Gastrocnemius medialis (tissue), 4 donors: ENCODE measurements at places on chromosomes 3 and 15. TPM values are rescaled to one million over a fixed set of nuclear protein-coding genes. Genes with fewer than 3 reads are reported as not detected.

GRCh38 chr3:182019926-182020325 is 308.2 kb downstream of the SOX2 start:
- no peaks in the 10 kb centered on the region for H3K36me3 ChIP-seq
- H3K27ac ChIP-seq, result no peak overlapping the region
- DNase-seq, result no peak
- no peaks in the 10 kb centered on the region for H3K27me3 ChIP-seq

DNA sequence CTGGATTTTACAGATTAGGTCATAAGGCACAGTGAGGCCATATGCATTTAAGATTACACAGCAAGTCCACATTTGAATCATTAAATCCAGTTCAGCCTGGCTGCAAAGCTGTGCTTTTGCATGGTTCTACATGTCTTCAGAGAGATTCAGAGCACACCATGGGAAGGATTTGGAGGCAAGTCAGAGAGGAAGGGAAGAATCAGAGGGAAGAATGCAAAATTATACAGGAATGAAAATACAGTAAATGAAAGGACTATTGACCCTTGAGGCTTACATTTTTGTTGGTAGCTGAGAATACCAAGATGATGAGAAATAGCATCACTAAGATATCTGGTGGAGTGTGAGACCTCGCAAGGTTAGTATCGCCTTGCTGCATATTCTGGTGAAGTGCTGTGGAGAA is 13.9 kb downstream of the FILIP1L start:
- DNase-seq, result no peak
- H3K4me3 ChIP-seq, result no peak overlapping the region
- H3K27me3 ChIP-seq, result no peaks in the 10 kb centered on the region
- peak overlapping the region; percentile 90 for H3K27ac ChIP-seq

The ZSCAN2 gene
- total RNA-seq, result 8.9 TPM

The DLEC1 gene
- not detected for total RNA-seq

The ROPN1 gene
- not detected for total RNA-seq

The SIN3A gene
- 16.1 TPM for total RNA-seq

GRCh38 chr3:137097386-137097785 is 139.6 kb downstream of the IL20RB start:
- no peak overlapping the region for H3K4me3 ChIP-seq
- H3K4me1 ChIP-seq, result no peaks in the 10 kb centered on the region
- DNase-seq, result no peak
